GM13976 (cell line): ENCODE measurements at places on chromosomes 7 and 10.

DNA sequence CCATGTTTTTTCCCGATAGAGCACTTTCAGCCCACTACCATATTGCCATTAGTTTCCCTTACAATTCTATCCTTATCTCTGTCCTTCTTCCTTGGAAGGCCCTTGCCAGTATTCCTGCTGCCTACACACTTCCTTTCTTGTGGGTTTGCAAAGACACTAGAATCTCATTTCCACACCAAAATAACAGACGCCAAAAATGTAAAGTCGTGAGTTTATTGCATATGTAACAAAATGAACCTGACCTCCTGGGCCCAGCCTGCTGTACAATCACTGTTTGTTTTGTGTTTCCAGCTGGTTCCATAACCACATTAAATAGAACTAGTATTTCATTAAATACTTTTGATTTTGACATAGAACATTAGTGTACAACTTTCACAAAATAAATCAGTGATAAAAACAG, 116.7 kb downstream of the SMURF1 start:
- no peak for DNase-seq

GRCh38 chr7:69245646-69246045, 352.6 kb upstream of the AUTS2 start:
- DNase-seq: no peak

DNA sequence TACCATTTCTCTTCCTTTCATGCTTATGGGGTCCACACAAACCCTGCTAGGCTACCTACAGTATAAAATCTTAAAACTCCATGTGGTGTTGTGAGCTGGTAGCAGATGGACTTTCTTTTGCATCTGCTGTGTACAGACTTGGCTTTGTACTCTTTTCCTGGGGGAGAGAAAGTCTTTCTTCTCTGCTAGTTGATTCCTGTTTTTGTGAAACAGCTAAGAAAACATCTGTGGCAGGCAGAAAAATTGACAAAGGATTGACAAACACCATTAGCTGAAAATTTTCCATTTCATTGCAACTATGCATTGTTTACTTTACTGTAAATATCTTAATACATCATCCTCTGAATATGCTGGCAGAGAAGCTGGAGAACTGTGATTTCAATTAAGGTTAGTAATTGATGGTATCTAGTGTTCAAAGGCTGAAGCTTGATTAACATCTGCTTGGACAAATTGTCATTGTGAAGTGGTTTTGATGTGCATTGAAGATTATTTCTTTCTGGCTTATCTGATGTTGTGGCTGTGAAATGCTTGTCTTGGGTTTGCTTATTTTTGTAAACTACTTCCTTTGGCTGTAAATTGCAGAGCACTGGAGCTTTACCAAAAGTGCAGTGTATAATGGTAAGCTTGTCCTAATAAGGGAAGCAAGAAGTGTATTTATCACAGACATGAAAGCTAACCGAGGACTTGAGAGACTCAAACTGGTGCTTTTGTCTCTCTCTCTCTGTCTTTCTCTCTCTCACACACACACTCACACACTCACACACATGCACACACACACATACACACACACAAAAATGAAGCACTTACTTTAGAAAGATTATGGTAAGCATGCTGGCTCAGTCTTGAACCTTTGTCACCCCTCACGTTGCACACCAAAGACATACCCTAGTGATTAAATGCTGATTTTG, at the start of gene FOXP2:
FOXP2 (plus strand) TSS at position 660 of the 908 bp plus-strand sequence. CDS start 11,697 bp downstream, outside the sequence.
- DNase-seq: no peak

GRCh38 chr7:94374231-94374630, 20.5 kb upstream of the COL1A2 start:
- DNase-seq: no peak

DNA sequence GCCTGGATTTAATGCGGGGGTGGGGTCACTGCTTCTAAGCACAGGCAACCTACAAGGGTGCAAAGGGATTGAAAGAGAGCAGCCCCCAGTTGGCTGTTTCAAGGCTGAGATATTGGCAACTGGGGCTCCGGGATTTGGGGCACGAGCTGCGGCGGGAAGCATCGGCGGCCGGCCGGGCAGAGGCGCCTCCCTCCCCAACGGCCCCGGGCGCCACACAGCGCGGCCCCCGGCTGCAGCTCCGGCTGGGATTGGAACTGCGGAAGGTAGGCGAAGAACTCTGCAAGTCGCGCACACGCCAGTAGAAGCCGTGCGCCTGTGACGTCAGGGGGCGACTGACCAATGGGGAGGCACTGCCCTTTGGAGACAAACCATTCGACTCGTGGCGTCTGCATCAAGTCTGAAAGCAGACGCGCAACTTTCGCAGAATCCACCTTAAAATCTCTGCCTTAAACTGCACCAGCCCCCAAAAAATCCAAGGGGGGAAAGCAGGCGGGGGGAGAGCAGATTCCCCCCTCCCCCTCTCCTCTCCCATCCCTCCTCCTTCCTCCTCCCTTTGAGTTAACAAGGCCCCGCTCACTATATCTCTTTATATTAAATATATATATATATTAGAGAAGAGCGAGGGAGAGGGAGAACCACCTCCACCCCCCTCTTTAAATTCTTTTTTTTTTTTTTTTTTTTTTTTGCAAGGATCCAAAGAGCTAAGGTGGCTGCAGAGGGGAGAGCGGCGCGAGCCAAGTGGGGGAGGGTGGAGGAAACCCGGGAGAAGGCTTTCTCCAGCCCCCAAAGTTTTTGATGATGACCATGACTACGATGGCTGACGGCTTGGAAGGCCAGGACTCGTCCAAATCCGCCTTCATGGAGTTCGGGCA, at the start of gene DLX6:
DLX6 (plus strand) TSS at position 371 of the 872 bp plus-strand sequence; CDS start at position 796, 425 bp downstream.
- no peak for DNase-seq

GRCh38 chr7:138017992-138018391, 16.1 kb upstream of the CREB3L2 start:
- no peak for DNase-seq

GRCh38 chr7:15610503-15610902, 48.7 kb upstream of the AGMO start:
- no peak for DNase-seq

- DNase-seq: no peak
Measured at GRCh38 chr7:43530553-43531410, 52.1 kb upstream of the STK17A start.

DNA sequence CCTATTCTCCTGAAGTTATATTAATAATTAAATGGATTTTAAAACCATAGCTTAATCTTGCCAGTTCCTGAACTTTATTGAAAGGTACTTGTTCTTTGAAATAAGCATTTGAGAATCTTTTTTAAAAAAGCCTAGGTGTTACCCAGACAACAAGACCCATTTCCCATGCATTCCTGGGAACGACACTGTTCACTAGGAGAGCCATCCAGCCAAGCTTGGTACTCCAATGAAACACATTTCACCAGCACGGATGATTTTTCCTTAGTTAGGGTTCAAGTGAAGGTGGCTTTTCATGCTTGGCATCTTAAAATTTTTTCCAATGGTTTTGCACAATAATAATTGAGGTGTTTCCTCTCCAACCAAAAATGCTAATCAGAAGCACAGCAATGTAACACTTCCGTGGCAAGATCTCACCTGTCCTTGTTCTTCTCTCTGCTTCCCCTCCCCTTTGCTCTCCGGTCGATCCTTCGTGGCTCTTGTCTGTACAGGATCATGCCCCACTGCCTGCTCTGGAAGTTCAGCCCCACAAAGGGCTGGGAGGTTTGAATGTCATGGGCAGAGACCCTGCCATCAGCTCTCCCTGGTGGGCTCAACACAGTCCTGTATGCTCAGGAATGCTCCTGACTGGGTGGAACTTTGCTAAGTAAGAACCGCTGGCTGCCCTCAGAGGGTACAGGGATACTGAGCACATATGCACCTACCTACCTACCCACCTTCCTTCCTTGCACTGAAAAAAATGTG, 69.7 kb upstream of the AQP1 start:
- no peak for DNase-seq

DNA sequence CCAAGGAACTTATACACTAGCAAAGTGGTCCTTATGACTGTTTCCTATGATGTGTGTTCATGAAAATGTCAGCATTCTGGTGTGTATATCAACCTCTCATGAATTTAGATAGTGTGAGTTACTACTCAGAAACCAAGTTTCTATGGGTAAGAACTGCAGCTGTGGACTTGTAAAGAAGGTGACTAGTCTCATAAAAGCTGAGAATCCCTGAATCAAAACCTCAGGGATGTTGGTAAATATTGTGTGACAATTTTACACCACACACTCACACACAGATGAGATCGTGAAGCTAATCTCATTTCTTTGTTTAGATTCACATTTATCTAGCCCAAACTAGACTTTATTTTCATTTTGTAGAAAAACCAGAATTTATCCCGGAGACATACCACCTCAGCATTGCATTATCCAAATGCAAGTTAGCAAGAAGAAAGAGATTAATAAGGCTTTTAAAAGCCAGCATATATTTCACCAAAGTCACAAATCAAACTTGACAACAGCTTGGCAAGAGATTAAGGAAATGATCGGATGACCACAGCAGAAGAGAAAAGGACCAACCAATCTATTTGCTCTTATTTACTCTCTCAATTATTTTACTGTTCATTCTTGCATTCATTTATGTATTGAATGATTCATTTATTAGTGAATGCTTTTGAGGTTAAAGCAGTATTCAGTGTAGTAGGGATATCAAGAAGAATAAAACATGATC, 92.9 kb downstream of the PLXDC2 start:
- DNase-seq: no peak

GRCh38 chr10:94992811-94993210, 54.4 kb downstream of the CYP2C9 start:
- no peak for DNase-seq

GRCh38 chr7:42924223-42924838, 7.6 kb downstream of the PSMA2 start:
- no peak for DNase-seq

DNA sequence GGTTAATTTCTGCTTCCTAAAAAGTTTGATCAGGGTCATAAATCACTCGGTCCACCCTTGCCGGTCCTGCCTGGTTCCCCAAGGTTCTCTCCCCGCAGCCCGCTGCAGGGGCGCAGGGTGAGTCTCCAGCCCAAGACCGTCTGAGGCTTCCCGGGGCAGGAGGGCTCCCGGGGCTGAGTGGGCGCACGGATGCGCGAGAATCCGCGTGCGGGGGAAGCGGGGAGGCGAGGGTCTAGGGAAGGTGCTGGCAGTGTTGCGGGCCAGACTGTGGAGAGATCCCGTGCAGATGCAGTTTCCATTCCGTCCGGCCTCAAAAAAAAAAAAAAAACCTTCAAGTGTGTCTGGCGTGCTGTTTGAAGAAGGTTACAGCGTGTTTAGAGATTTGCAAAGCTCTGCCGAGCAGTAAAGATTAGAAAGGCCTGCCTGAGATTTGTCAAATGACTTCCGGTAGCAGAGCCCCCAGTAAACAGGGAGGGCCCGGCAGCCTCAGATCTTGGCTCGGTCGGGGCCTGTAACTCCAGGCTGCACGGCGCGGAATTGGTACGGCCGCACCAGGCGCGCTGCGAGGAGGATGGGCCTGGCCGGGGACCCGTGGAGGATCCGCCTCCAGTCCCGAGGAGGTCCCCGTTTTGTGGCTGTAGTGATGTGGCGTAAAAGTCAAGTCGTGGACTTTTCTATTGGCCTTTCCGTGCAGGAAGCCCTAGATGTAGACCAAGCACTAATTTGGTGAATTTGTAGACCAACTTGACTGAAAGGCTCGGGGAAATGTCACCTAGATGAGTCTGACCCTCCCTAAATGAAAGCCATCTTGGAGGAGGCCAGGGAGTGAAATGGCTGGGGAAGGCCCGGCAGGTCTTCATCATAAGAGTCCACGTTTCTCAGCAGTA, 293.2 kb upstream of the NFE2L3 start:
- no peak for DNase-seq

- DNase-seq: no peak
Measured at GRCh38 chr7:117582219-117582704, 102.4 kb downstream of the CFTR start.

GRCh38 chr10:29895456-29895855, 163.9 kb downstream of the JCAD start:
- DNase-seq: no peak

- no peak for DNase-seq
Measured at GRCh38 chr10:1227510-1228402, 171.6 kb downstream of the WDR37 start.

GRCh38 chr7:113742377-113742776, 176.4 kb downstream of the PPP1R3A start:
- DNase-seq: no peak

DNA sequence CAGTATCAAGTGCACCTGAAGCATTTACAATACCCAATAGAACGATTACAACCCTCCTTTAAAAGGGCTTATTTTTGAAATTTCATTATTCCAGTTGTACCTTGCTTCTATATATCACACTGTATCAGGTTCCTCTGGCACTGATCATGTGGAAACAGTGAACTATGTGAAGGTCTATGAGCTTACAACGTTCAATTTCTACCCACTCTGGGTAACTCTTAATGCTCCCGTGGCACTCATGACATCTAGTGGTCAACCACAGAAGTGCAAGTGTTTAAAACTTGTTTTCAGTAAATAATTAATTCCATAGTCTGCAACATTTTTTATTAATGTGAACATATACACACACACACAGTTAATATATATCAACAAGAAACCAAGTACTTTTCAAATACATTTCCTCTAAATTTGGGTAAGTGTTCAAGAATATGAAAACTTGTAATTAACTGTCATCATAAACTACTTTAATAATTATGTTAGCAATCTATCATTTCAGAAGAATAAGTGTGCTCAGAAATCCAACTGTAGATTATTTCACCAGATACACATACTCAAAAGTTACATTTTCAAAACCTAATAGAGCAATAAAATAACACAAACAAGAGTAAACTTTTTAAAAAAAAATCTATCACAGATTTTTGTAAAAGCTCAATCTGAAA, 61.0 kb downstream of the MPP7 start:
- peak; percentile 27 for DNase-seq

DNA sequence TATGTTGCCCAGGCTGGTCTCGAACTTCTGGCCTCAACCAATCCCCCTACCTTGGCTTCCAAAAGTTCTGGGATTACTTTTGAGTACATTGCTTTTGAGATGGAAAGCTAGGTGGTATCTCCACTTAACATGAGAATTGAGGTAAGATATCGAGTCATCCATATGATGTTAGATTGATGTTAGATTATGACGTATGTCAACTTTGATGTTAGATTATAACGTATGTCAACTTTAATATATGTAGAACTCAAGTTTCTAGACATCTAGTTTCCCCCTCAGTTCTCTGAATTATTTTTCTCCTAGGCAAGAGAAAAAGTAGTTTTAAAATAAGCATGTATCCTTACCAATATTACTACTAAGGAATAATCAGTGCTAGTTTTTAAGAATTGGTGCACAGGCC, 20.0 kb downstream of the SHOC2 start:
- DNase-seq: no peak
